ENCODE measurements at places on chromosomes 12 and 14.

DNA sequence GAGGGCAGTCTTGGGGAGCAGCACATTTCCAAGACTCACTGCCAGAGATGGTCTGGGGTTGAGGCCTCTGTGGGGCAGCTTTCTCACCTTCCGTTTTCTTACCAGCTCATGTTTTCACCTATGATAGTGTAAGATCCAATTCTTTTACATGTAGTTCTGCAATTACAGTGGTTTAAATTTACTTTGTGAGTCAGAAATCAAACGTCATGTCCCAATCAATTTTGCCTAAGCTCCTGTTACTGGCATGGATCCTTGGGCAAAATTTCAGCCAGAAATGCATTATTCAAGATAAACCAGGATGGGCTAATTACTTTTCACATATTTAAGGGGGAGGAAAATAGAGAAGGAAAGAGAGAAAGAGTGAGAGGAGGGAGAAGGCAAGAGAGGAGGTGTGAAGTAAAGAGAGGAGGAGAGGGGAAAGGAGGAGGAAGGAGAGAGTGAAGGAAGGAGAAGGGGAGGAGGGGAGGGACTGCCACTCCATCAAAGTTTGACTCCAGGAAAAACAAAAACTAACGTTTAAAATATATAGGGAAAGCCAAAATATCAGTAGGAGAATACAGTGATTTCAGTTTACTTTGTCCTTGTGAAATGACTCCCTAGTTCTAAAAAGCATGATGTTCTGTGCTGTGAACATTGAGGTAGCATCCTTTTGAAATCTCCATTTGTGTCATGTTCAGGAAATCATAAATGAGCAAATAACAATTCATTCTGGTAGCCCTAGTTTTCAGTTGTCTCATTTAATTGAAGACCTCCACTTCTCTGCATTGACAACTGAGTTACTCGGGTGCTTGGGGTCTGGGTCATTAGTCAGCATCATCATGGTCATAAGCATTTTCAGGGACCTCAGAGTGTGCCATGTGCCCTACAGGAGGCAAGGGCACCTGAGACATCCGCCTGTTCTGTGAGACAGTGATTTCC, 3.0 kb downstream of the BMAL2 start:
- DNase-seq, result no peak

- no peak for DNase-seq
Observed at GRCh38 chr12:20040831-20041230, 327.5 kb upstream of the PDE3A start.

DNA sequence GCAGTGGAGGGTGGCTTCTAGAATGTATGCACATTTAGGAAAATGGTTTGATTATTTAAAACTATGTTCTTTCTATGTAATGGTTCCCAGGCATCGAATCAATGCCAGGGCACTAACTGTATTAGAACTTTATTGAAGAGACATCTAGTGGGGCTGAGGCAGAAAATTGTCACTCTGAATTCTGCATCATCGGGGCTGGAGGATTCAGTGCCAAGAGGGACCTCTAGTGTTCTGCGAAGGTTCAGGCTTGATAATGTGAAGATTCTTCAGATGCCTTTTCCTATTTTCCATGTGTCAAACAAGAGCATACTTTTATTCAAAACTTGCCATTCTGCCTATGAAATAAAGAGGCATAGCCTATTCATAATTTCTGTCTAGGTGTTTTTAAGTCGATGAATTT, 146.3 kb downstream of the CAND1 start:
- DNase-seq, result no peak

DNA sequence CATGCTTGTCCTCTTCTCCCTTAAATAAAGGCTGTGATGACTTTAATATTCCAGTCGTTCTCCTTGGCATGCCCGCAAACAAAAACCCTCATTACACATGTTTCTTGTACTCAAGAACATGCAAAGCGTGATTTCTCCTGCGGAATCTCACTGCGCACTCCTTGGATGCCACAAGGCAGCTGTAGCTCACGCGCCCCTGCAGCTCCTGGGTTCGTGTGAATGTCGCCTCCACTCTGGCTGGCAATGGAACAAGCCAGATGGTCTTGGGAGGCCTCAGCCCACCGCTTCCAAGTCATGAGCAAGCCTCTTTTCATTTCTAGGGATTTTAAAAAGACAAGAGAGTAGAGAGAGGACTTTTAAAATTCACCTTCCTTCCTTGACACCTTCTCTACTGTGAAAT, 403.8 kb downstream of the PCNX1 start:
- no peak for DNase-seq

DNA sequence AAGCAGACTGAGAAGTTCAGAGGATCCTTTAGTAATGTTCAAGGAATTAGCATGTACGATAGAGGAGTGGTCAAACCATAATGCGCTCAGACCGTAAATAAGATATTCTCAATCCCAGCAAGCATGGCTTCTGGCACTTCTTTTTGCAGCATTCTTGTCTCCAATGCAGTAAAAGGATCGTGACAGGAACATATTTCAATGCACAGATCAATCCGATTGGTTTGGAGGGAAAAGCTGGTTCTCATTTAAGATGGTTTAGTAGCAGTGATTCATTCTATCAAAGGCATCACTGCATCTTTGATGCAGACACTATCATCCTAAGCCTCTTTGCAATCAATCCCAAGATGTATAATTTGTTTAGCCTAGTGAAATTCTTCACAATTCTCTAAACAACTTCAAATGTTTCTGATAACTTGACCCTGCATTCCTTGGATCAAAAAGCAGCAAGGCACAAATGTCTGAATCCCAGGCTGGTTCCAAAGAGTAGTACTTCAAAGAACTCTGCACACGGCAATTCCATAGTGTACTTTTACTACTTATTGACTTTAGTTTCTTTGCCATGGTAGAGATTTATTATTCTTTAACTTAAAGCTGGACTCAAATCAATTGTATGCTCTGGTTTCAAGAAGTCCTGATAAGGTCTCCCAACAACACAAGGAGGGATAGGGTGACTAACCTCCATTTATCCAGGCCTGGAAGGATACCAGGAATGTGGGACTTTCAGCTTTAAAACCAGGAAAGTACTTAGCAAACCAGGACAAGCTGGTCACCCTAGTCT, 96.8 kb upstream of the MDM1 start:
- DNase-seq, result no peak

- DNase-seq, result no peak
Observed at GRCh38 chr14:31320216-31320615, 100.1 kb downstream of the HEATR5A start.

- DNase-seq, result no peak
Observed at GRCh38 chr14:24840204-24840893, 206.4 kb upstream of the GZMB start.

DNA sequence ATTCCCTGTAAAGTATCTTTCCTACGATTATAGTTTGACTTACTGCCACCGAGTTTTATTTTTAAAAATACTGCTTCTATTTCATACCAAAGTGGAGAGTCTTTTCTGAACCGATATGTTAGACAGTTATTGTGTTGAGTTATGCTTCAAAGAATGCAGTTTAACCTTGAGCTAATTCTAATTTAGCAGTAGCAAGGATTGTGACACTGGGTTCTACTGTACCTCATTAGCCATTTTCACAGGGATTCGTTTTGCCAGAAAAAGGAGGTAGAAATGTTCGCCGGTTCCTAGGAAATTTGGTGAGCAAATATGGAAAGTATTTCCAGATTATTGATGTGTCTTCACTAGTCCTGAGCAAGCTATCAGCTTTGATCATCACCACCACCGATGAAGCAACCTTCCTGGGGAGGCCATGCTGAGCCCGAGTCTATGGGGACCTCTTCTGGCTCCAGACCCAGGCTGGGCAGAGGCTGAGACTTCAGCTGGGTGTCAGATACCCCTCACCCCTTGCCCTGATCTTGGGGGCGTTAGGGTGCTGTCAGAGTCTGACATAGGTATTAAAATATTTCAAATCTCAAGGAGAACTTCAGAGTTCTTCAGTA, 13.6 kb downstream of the GLRX5 start:
- DNase-seq, result no peak

- peak; percentile 45 for DNase-seq
Observed at GRCh38 chr14:74242021-74242779, 3.0 kb downstream of the VSX2 start.

- peak; percentile 96 for DNase-seq
Observed at GRCh38 chr14:91835920-91836843, 31.2 kb downstream of the TC2N start.

GRCh38 chr12:75831402-75831801, 200.2 kb downstream of the PHLDA1 start:
- no peak for DNase-seq

GRCh38 chr14:101032433-101032832, 128.9 kb upstream of the RTL1 start:
- DNase-seq, result no peak

DNA sequence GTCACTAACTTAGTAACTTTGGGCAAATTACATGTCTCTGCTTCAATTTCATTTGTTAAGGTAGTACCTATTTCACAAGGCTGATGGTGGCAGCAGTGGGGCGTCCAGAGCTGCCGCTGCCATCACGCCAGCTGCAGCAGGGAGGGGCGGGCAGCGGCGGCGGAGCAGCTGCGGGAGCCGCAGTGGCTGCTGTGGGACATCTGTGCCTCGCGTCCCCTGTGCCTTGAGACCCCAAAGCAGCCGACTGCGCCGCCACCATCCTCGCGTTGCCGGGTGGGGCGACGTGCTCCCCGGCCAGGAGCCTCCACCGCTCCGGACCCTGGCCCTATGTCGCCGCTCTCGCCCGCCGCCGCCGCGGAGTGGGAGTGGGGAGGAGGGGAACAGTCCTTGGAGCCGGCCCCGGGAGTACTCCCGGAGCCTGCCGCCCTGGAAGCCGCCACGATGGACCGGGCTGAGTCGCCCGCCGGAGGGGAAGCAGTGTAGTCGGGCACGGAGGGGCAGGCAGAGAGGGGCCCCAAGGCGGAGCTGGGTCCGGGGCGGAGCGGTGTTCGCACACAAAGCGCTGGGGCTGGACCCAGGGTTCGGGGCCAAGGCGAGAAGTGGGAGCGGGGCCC, 51.4 kb downstream of the A2M start:
- DNase-seq, result peak; percentile 52

- no peak for DNase-seq
Observed at GRCh38 chr12:96196781-96197180, 2.6 kb downstream of the ELK3 start.

DNA sequence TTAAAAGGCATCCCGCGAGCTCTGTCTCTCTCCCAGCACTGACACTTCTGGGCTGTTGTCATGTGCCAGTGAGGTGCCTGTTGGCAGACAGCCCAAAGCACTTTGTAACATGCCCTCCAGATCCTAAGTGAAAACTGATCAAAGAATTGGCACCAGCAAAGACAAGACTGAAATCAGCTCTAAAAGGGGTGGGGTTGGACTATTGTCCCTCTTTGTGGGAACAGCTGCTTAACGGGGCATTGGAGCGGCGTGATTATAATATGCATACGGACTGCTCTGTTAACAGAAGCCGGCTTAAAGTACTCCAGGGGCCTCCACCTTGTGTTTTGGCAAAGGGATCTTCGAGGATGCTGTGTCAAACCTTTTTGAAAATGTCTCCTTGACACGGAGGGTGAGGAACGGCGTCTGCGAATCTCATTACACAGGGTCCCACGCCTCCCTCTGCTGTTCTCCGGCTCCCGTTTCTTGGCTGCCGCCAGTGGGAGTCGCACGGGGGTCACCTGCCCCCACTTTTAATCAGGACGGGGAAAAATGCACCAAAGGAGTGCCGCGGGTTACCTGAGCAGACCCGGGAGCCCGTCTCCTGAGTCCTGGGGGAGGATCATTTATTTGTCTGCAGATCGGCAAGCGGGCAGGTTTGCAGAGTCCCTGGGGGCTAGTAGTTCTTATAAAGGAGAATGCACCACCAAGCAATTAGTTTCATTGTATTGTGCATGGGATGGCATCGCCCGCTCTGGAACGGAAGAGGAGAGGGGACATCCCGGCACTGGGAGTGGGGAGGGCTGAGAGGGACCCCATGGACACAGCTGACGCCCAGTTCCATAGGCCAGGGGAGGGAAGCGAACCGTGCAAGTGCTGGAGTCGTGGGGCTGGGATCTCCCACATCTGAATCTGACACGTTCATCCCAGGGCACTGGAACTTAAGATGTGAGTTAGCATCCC, 44.3 kb downstream of the SPRING1 start:
- DNase-seq, result peak; percentile 76

DNA sequence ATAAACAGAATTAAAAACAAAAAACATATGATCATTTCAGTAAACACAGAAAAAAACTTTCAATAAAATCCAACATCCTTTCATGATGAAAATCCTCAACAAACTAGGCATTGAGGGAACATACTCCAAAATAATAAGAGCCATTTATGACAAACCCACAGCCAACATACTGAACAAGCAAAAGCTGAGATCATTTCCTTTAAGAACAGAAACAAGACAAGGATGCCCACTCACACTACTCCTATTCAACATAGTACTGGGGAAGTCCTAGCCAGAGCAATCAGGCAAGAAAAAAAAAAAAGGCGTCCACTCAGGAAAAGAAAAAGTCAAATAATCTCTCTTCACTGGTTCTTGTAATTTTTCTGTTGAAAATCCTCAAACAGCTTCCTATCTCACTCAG, 30.1 kb downstream of the MRPL42 start:
- DNase-seq, result no peak

DNA sequence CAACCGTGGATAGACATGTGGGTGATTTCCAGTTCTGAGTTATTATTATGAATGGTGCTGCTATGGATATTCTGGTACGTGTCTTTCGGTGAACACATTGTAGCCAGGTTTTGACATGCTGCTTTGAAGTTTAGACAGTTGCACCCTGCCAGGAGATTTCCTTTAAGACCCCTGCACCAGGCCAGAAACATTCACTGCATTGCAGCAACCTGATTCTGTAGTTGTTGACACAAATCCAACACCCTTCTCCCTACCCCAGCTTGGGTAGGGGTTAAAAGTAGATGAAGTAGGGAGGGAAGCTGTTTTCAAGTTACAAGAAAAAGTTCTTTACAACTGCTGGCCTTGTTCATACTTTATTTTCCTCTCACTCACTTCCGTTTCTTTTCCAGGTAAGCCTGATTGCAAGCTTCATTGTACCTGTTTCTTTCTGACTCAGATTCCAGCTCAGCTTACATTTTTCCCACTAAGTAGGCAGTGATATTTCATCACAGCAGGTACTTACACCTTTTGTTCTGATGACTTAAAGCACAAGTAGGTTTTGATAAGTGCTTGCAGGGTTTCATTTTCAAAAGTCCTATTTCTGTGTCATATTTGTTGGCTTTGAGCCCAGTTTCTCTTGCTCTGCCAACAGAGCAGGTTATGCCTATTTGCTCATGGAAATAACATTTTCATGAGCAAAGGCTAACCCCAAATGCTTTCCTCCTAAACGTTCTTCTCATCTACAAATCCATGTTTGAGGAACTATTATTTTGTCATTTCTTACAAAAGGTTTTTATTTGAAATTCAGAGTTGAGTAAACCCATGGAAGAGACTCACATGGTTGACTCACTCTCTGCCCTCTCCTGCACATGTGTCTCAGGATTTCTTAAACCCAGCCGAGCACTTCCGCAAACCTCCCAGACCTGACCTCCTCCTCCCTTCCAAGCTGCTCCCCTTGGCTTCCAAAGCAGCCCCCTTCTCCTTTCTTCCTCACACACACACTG, 12.1 kb upstream of the LTA4H start:
- DNase-seq, result no peak

GRCh38 chr14:60753264-60754119, 18.9 kb downstream of the MNAT1 start:
- no peak for DNase-seq

Data from Peyer's patch (tissue), 4 donors.